Lung (tissue), 17 donors: ENCODE measurements at places on chromosomes 12 and 14. TPM values are rescaled to one million over a fixed set of nuclear protein-coding genes. Genes with fewer than 3 reads are reported as not detected.

Gene KCNK10
- total RNA-seq = not detected

Gene VSX2
- total RNA-seq = not detected

Gene CEBPE
- not detected for total RNA-seq

Gene ADCY6
- 33.4 TPM for total RNA-seq

GRCh38 chr12:120126635-120127005 lies 10.1 kb upstream of the RAB35 start:
- H3K36me3 ChIP-seq = peaks cover 23% of the 10 kb centered on the region
- H3K27ac ChIP-seq = no peak overlapping the region
- H3K4me3 ChIP-seq = no peak overlapping the region
- no peaks in the 10 kb centered on the region for H3K4me1 ChIP-seq

- H3K4me3 ChIP-seq = no peak overlapping the region
- no peaks in the 10 kb centered on the region for H3K4me1 ChIP-seq
- H3K27ac ChIP-seq = no peak overlapping the region
- no peaks in the 10 kb centered on the region for H3K27me3 ChIP-seq
- peaks cover 41% of the 10 kb centered on the region for H3K36me3 ChIP-seq
Measured at GRCh38 chr12:132053338-132054330, 90.5 kb downstream of the DDX51 start.

DNA sequence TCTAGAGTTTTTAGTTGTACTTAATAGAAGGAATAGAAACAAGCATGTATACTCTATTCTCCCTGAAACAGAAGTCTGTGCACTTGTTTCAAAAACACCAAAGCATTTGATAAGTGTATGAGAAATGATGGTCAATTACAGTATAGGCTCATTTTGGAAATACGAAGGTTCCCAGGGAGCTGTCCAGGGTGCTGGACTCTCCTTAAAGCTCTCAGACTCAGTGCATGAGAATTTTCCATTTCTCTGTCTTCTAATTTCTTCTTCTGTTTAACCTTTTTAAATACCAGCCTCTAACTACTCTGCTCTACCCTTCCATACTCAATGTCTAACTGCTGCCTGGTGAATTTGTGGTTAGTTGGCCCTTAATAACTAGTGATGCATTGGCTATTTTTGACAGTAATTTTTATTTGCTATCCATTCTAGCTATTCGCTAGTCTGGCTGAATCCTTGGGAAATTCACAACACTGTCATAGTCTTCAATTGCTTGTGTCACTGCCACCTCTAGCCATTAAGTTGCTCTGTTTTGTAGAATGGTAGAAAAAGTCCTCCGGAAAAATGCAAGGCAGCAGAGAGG lies 229.2 kb downstream of the NRXN3 start:
- H3K27me3 ChIP-seq = no peaks in the 10 kb centered on the region
- no peak overlapping the region for H3K27ac ChIP-seq
- H3K4me1 ChIP-seq = no peaks in the 10 kb centered on the region
- H3K4me3 ChIP-seq = no peak overlapping the region
- peak; percentile 61 for DNase-seq
- no peaks in the 10 kb centered on the region for H3K36me3 ChIP-seq

GRCh38 chr14:77313371-77313770 lies 7.3 kb downstream of the POMT2 start:
- no peak overlapping the region for H3K4me3 ChIP-seq
- H3K27ac ChIP-seq = no peak overlapping the region
- H3K27me3 ChIP-seq = no peaks in the 10 kb centered on the region
- H3K4me1 ChIP-seq = no peaks in the 10 kb centered on the region
- DNase-seq = no peak

DNA sequence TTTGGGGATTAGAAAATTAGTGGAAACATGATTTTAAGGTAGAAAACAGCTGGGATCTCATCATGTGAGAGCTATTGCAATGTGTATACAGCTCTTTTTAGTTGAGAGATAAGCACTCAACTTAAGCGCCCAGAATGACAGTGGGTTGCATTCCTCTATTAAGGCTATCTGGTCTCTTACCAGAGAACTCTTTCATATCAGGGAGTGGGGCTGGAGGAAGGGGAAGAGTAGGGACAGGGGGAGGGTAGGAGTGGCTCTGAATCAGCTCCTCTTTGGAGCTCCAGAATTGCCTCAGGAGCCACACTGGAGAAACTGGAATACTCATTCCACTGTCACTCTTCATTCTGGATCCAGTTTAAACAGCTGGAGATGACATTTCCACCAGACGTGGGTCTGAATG lies 9.2 kb upstream of the PLEKHG3 start:
- H3K27ac ChIP-seq = no peak overlapping the region
- no peaks in the 10 kb centered on the region for H3K36me3 ChIP-seq
- no peak overlapping the region for H3K4me3 ChIP-seq
- no peak for DNase-seq

DNA sequence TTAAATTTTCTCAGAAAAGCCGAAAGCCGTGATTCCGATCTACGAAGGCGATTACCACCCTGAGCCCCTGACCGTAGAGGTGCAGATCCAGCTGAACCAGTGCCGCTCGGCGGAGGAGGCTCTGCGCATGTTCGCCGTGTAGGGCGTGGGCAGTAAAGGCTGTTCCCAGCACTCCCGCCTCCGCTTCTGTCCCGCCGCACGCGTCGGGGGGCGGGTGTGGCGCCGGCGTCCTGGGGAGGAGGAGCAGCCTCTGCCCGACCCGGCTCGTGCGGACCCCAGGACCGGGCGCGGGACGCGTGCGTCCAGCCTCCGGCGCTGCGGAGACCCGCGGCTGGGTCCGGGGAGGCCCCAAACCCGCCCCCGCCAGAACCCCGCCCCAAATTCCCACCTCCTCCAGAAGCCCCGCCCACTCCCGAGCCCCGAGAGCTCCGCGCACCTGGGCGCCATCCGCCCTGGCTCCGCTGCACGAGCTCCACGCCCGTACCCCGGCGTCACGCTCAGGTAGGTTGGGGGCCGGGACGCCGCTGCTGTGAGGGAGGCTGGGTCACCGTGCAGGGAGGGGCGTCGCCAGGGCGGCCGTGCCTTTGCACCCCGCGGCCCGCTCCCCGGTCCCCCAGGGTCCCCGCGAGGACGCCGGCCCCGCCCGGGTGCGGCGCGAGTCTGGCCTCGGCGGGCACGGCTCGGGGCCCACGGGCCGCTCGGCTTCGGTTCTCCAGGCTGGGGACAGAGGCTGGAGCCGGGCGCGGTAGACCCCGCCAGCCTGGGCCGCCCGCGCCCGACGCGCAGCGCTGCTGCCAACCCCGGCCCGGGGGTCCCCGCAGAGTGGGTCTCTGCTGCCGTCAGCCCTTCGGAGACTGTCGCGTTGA lies at the start of gene B3GNT4:
Gene B3GNT4, plus strand, starts transcription at position 409 of the 866 bp plus-strand sequence. CDS start 910 bp downstream, outside the sequence.
- no peaks in the 10 kb centered on the region for H3K4me1 ChIP-seq
- DNase-seq = peak; percentile 55
- H3K4me3 ChIP-seq = peak within 1 kb of the TSS; percentile 45
- H3K36me3 ChIP-seq = peaks cover 16% of the 10 kb centered on the region
- no peak within 1 kb of the TSS for H3K27ac ChIP-seq

- peaks cover 11% of the 10 kb centered on the region for H3K4me1 ChIP-seq
- no peak overlapping the region for H3K27ac ChIP-seq
- DNase-seq = no peak
- H3K27me3 ChIP-seq = no peaks in the 10 kb centered on the region
- no peaks in the 10 kb centered on the region for H3K36me3 ChIP-seq
Measured at GRCh38 chr12:27109334-27110028, 27.1 kb upstream of the C12orf71 start.
